ENCODE measurements at places on chromosomes 5 and 9.
A peak's percentile ranks its signal among the peaks of the same experiment; 100 is the strongest.

DNA sequence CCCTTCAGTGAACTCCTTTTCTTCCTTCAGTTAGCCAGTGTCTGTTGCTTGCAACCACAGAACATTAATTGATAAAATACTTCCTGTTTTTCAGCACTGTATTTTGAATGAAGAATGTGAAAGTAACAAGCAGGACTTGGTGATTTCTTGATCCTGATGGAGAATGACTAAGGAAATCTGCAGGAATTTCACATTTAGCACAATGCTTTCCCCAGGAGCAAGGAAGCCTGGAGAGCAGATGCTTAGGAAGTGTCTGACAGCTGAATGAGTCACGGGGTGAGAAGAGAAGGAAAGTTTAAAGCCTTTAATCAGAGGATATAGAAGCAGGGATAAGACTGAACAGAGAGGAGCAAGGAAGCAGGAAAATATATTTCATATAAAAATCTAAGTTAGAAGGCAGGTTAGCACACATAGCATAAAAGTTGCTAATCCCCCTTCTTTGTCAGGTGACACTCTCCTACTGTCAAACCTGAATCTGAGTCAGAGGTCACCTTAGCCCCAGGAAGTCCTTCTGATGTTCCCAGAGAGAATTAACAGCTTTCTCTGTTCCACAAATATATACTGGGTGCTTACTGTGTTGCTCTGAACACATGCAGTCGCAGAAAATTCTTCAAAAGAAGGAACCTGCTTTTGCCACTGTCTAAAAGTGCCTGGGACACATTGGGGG is 59.7 kb downstream of the GNA14 start:
- peak; percentile 32 for DNase-seq

- peak; percentile 83 for DNase-seq
Observed at GRCh38 chr9:72980600-72981265, 27.9 kb upstream of the ALDH1A1 start.

- DNase-seq = no peak
Observed at GRCh38 chr9:21856301-21857094, 54.1 kb downstream of the MTAP start.

GRCh38 chr9:103301051-103301450 is 305.9 kb downstream of the CYLC2 start:
- DNase-seq = no peak

- DNase-seq = no peak
Observed at GRCh38 chr9:133463864-133464615, 4.3 kb downstream of the CACFD1 start.

DNA sequence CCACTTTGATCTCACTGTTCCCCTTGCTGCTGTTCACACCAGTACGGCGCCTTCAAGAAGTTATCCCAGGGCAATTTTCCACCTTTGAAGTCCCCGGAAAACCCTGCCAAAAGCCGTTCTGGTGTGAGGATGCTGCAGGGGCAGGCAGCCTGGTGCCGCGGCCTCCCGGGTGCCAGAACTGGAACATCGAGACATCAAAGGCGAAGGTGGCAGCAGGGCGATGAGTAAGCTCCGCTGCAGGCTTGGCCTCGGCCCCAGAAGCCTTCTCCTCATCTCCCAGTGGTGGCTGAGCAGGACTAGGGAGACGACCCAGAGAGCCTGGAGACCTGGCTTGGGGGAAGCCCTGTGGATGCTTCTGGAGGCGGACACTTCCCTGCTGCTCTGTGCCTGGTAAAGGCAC is 115.3 kb upstream of the MSX2 start:
- DNase-seq = peak; percentile 57

DNA sequence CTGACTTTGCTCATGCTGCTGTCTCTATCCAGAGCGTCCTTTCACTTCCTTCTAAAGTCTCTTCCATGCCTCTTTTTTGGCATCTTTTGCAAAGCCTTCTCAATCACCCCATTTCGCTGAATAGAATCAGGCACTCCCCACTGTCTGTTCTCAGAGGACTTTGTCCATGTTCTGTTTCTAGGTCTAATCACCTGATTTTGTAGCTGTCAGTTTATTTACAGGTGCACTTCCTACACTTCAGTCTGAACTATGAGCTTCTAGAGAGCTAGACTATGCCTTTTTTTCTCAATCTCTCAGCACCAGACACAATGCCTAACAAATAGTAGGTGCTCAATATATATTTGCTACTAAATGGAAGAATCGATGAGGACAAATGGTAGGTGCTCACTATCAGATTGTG is 29.9 kb downstream of the TLR4 start:
- DNase-seq = no peak

GRCh38 chr5:20369518-20369885 is 381.5 kb upstream of the CDH18 start:
- DNase-seq = no peak

DNA sequence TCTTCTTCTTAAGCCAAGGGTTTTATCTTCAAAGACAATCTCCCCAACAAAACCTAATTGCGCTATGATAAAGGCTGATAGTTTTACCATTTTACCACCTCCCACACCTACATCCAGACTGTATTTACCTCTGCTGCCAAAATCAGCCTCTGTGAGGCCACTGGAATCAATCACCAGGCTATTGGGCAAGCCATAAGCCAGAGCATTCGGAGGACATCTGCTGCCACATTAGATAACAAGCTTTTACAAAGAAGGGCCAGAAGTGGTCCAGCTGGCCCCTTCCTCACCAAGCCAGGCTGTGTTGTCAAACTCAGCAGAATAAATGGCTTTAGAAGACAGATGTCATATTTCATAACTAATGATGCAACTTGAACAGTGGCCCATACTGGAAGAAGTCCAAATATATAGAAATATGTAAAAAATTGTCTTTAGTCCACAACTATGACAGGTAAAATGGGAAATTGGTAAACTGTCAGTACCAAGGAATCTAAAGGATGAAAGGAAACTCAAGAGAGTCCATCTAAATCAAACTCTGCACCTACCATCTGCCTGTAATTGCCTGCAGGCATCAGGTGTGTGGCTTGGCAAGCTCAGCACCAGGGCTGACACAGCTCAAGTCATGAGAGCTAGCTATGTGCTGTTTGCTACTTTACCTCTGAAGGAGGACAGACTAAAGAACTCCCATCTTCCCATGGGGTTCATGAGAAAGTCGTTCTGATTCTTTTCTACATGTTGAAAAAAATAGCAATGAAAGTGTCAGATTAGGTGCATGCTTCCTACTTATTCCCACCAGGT is 16.1 kb downstream of the SLC45A2 start:
- no peak for DNase-seq

GRCh38 chr9:128062846-128063831 is 4.0 kb downstream of the NAIF1 start:
- no peak for DNase-seq

DNA sequence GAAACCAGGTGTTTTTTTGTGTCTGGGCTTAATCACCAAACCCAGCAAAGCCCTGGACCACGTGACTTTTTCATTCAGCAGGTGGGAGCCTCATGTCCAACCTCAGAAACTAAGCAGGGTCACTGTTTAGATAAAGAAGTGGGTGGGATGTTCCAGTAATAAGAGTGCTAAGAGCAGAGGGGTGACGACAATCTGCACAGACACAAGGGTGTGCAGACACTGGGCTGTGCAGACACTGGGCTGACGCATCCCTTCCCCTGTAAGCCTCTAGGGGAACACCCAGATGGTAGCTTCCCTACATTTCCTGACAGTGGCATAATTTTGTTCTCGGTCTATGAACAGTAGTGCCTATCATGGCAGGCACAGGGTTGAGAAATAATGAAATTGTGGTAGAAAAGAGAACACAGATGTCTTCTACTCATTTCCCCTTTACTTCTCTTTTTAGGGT is 85.1 kb downstream of the SAXO1 start:
- no peak for DNase-seq

GRCh38 chr9:33287087-33287490 is 3.2 kb upstream of the NFX1 start:
- peak; percentile 73 for DNase-seq

DNA sequence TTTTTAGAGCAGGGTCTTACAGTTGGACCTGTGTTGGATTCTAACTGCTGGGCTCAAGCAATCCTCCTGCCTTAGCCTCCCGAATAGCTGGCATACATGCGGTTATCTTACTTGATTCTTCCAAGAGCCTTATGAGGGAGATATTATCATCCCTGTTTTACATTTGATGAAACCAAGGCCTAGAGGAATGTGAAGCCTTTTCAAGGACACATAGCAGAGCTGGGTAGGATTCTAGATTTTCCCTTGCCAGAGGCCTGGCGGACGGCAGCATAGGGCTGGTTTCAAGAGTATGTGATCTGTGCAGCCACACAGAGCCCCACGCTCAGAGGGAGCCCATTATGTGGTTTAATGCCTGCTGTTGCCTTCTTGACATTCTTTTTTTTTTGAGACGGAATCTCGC is 24.2 kb downstream of the NDST1 start:
- DNase-seq = no peak

DNA sequence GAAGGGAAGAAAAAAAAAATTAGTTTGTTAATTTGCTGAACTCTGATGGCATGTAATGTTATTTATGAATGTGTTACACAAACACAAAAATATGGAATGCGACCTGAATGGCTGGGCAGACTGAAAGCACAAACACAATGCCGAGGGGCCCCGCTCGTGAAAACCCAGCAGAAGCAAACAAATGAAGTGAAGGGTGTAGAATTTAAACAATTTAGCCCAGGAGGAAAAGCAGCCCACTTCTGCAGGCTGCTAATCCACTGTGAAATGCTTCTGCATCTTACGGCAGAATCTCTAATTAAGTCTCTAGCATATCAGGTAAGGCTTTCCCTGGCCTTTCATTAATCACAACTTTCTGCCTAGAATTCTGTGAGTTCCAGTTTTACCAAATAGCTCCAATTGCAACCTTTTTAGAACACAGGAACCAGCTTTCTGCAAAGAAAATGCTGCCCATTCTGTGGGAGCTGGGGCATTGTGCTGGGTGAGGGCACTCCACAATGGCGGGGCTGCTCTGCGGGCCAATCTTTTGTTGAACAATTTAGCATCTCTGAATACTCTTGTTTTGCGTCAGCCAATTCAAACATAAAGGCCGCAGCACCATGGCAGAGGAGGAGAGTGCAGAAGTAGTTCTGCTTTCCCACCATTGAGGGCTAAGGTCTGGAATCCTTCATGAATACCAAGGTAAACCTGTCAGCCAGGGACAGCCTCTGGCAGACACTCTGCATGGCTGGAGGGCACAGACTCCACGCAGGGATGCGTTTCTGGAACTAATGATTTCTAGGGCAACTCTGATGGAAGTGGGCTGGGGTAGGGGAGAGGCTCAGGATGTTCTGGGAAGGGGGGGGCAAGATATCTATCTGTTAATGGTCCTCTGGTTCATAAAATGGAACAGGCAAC is 66.4 kb downstream of the PTCH1 start:
- DNase-seq = no peak

Data from trophoblast cell (in vitro differentiated cells and primary cell).